ENCODE measurements at places on chromosomes 5 and 9.

DNA sequence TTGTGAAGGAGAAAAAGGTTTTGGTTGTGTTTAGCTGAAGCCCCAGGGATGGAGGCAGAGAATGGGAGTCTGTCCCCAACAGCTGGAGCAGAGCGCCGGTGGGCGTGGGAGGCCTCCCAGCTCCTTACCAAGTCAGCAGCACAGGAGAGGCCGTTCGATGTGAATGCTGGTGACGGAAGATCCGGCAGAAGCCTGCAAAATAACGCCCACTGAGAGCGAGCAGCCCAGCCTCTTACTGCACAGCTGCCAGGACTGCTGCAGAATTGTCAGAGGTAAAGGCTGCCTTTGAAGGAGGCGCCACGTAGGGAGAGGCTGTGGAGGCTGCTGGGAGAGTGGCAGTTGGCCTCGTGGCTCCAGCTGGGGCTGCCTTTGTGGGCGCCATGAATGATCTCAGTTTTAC, 26.2 kb downstream of the ANGPTL2 start:
- H3K4me3 ChIP-seq = no peak overlapping the region
- no peaks in the 10 kb centered on the region for H3K4me1 ChIP-seq
- H3K27ac ChIP-seq = no peak overlapping the region
- no peak for DNase-seq
- H3K36me3 ChIP-seq = no peaks in the 10 kb centered on the region

GRCh38 chr5:151615431-151615830, 24.3 kb upstream of the FAT2 start:
- no peaks in the 10 kb centered on the region for H3K36me3 ChIP-seq
- H3K27ac ChIP-seq = no peak overlapping the region
- no peaks in the 10 kb centered on the region for H3K4me1 ChIP-seq
- H3K4me3 ChIP-seq = no peak overlapping the region

- no peak overlapping the region for H3K27ac ChIP-seq
- H3K4me1 ChIP-seq = peaks cover 5% of the 10 kb centered on the region
- peaks cover 5% of the 10 kb centered on the region for H3K27me3 ChIP-seq
- H3K4me3 ChIP-seq = no peak overlapping the region
- no peak for DNase-seq
Observed at GRCh38 chr5:1640421-1640881, 116.7 kb upstream of the LPCAT1 start.

- peaks cover 4% of the 10 kb centered on the region for H3K4me1 ChIP-seq
- peaks cover 22% of the 10 kb centered on the region for H3K36me3 ChIP-seq
- H3K4me3 ChIP-seq = no peak overlapping the region
- DNase-seq = no peak
- H3K27ac ChIP-seq = no peak overlapping the region
- H3K27me3 ChIP-seq = no peaks in the 10 kb centered on the region
Observed at GRCh38 chr5:88756953-88757352, 126.0 kb downstream of the MEF2C start.

DNA sequence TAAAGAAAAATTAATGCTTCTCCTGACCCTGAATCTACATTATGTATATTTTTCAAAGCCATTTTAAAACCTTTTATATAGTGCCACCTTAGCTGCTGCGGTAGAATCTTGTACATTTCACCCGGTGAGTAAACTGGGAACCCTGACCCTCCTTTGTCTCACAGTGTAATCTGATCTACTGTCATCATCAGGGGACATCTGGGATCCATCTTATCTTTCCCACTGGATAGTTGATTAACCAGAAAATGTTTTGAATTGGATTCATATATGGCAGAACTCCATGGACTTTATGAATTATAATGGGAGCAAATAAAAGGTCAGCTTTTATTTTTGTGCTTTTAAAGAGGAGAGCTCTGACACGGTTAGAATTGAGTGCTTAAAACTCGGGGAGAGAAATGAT, 95.0 kb downstream of the ADAMTSL1 start:
- DNase-seq = no peak
- no peaks in the 10 kb centered on the region for H3K27me3 ChIP-seq
- H3K36me3 ChIP-seq = no peaks in the 10 kb centered on the region
- H3K27ac ChIP-seq = no peak overlapping the region

Measured in ascending aorta (tissue), 2 donors.